IPS DF 6.9 (cell line): ENCODE measurements at places on chromosomes 7 and 10.

DNA sequence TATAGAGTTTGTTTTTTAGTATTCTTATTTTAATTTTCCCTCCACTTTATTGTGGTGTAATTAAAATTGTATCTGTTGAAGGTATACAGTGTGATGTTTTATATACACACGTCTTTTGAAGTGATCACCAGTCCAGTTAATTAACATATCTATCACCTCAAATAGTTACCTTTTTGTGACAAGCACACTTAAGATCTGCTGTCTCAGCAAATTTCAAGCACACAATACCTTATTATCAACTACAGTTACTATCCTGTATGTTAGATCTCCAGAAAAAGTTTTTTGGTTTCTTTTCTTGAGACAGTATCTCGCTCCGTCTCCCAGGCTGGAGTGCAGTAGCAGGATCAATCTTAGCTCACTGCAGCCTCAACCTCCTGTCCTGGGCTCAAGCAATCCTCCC is 8.7 kb downstream of the WIPI2 start:
- no peak for DNase-seq
- no peaks in the 10 kb centered on the region for H3K4me1 ChIP-seq
- H3K36me3 ChIP-seq = peaks cover 2% of the 10 kb centered on the region; the same call in 1 of the 2 replicates

DNA sequence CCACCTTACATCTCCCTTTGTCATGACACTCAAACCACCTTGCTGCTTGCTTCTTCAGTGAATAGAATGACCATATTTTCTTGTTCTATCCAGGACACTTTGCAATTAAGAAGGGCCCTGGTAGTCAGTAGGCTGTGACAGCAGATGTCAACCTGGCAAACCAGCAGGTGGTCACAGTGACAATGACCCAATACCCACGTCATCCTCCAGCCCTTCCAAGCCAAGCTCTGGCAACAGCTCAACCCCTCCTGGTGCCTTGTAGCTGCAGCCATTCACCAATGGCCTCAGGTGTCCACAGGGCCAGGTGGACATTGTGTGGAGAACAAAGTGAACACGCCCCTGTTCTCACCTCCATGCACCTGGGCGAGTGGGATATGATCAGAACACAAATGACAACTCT is 87.6 kb upstream of the MACROH2A2 start:
- no peak overlapping the region for H3K4me3 ChIP-seq
- no peak overlapping the region for H3K27ac ChIP-seq
- H3K4me1 ChIP-seq = no peaks in the 10 kb centered on the region
- no peak for DNase-seq
- no peaks in the 10 kb centered on the region for H3K36me3 ChIP-seq

- no peaks in the 10 kb centered on the region for H3K4me1 ChIP-seq
- DNase-seq = peak; percentile 98
- no peaks in the 10 kb centered on the region for H3K36me3 ChIP-seq
- H3K27me3 ChIP-seq = peaks cover 7% of the 10 kb centered on the region; the same call in 1 of the 2 replicates
- no peak within 1 kb of the TSS for H3K27ac ChIP-seq
Observed at GRCh38 chr10:102503264-102504178, at the start of gene SUFU. SUFU (plus strand) TSS chr10:102503972; CDS start chr10:102504153, 181 bp downstream.

DNA sequence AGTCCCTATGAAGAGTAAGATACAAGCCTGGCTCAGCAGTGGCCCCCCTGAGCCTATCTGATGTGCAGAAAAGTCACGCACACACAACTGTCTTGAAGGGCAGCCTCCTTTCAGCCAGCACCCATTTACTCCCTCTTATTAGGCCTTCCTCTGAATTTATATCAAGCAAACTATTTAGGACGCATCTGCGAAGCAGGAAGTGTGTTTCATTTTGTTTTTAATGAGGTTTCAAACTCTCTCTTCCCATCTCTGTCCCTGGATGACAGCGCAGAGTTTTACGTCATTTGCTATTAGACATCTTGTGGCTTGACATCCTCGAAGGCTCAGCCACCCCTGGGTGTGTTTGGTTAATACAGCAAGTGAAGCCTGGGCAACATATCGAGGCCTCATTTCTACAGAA is 79.5 kb downstream of the CUX1 start:
- no peaks in the 10 kb centered on the region for H3K36me3 ChIP-seq
- H3K4me3 ChIP-seq = no peak overlapping the region
- H3K27ac ChIP-seq = no peak overlapping the region
- no peaks in the 10 kb centered on the region; the same call in 1 of the 2 replicates for H3K4me1 ChIP-seq

DNA sequence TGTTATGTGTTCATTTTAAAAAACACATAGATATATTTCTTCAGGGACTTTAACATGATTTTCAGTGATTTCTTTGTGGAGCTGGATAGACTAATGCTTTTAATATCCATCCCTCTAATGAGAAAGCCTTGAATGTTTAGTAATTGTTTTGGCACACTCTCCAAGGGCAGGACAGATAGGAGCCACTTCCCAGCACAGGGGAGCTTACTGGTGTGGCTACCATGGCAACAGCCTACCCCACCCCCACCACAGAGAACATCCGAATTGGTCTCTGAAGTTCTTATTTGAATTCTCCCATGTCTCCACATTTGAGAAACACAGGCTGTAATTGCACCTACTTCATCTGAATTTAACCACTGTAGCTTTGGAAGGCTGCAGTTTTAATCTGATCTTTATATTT is 87.7 kb downstream of the PRKG1 start:
- no peaks in the 10 kb centered on the region for H3K27me3 ChIP-seq
- H3K4me3 ChIP-seq = no peak overlapping the region
- no peak overlapping the region for H3K27ac ChIP-seq
- H3K4me1 ChIP-seq = no peaks in the 10 kb centered on the region

- peak overlapping the region; percentile 4; the same call in 1 of the 2 replicates for H3K4me3 ChIP-seq
- no peaks in the 10 kb centered on the region for H3K36me3 ChIP-seq
- no peaks in the 10 kb centered on the region; the same call in 1 of the 2 replicates for H3K4me1 ChIP-seq
Observed at GRCh38 chr10:75395066-75395931, 6.3 kb downstream of the ZNF503 start.

- H3K36me3 ChIP-seq = no peaks in the 10 kb centered on the region
- H3K4me3 ChIP-seq = no peak overlapping the region
- no peaks in the 10 kb centered on the region for H3K27me3 ChIP-seq
Observed at GRCh38 chr10:44352316-44353127, 32.4 kb downstream of the CXCL12 start.

DNA sequence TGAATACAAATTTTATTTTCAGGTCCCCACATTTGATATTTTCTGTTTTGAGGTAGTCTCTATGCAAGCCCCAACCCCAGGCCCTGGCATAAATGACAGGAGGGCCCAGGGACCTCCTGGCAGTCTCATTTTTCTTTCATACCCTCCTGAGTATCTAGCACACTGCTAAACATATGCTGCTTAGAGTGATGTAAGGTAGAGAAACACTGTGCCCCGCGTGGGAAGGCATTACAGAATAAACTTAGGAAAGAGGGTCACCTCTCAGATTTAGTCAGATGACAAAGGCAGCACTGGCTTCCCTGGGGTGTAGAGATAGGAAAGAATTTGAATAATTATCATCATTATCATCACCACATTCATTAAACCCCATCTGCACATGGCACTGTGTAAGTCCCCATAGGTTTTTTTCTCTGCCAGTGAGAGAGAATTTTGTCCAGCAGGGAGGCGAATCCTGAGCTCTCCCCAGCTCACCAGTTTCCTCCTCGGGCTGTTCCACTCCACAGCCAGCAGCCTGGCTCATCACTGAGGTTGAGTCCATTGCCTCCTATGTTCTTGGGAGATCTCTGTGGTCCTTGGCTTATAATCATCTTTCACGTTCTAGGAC is 507.3 kb upstream of the GALNT17 start:
- H3K4me1 ChIP-seq = peaks cover 1% of the 10 kb centered on the region; the same call in 1 of the 2 replicates
- no peak overlapping the region for H3K27ac ChIP-seq
- no peak overlapping the region for H3K4me3 ChIP-seq
- no peaks in the 10 kb centered on the region for H3K36me3 ChIP-seq
- no peak for DNase-seq

DNA sequence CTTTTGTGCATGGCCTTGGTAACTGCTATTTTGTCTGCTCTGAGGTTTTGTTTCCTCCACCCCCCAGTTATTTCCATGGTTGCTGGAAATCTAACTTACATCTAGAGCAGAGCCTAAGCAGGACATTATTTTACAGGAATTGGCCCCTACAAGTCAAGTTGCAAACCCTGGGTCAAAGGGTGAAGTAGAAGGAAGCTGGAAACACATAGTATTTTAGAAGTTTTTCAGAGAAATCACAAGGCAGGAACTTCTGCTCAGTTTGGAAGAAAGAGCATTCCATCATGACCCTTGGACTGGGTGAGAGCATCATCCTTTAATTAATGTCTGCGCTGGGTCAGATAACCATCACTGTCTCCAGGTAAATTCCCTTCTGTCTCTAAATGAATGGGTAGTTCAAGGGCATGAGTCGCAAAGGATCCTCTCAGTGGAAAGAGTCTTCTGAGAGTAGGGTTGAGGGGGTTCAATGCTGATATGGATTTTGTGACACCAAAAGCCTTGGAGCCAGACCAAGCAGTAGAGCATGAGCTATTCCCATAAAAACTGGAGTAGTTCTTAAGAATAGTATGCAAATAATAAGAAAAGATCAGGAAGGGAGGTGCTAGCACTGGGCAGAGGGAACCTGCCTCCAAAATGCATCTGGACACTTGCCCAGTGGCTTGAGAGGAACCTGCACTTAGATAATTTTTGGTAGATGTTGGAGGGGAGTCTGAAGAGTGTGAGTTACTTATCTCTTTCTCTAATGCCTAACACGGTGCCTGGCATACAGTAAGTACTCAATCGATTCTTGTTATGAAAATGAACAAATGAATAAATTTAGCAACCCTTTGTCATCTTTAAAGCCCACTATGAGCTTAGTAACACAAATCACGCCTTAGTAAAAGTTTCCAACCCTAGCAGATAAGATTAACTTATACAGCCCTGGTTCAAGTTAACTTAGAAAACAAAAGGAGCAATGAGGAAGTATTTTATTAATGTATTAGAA is 160.6 kb upstream of the ADO start:
- H3K27ac ChIP-seq = no peak overlapping the region
- DNase-seq = no peak
- no peak overlapping the region for H3K4me3 ChIP-seq
- H3K36me3 ChIP-seq = no peaks in the 10 kb centered on the region

GRCh38 chr7:155867280-155867679 is 55.0 kb upstream of the SHH start:
- no peaks in the 10 kb centered on the region for H3K4me1 ChIP-seq
- no peak overlapping the region for H3K4me3 ChIP-seq
- no peak for DNase-seq
- no peak overlapping the region for H3K27ac ChIP-seq

DNA sequence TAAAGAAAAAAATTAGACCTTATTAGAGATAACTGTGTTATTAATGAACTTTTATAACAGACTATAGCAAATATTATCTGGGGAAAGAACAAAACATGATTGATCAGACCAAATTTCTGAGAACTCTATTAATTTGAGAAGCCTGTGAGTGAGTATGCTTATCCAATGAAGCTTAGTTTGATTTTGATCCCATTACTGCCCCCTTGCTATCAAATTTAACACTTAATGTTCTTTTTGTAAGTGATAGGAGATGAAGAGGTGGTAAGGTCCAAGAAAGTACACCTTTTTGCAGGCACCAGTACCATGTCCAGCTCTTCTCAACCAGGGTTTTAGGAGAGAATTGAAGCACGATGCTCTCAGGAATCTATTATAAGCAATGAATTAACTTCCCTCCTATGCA is 49.9 kb downstream of the ZNF365 start:
- no peak overlapping the region for H3K4me3 ChIP-seq
- DNase-seq = no peak
- peaks cover 1% of the 10 kb centered on the region; the same call in 1 of the 2 replicates for H3K4me1 ChIP-seq
- H3K27ac ChIP-seq = no peak overlapping the region

DNA sequence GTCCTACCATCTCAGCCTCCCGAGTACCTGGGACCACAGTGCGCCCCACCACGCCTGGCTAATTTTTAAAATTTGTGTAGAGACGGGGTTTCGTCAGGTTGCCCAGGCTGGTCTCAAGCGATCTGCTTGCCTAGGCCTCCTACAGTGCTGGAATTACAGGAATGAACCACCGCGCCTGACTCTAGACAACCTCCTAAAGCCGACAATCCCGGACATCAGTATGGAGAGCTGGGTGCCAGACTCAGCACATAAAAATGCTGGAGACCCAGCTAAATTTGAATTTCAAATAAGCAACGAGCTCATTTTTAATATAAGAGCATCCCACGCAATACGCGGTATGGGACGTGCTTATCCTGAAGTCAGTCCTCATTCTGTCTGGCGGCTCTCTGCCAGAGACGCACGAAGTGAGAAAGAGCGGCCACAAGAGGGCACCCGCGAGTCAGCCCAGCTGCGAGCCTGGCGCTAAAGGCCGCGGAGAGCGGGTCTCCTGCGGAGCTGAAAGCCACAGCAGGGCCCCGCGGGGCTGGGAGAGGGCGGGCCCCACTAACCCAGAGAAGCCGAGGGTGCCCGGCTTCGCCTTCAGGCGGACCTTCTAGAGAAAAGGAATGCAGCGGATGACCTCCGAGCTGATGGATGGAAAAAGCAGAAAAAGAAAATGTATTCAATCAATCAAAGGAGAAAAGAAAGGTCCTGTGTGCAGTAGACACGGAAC is 7.0 kb downstream of the CALY start:
- no peaks in the 10 kb centered on the region for H3K36me3 ChIP-seq
- H3K4me1 ChIP-seq = no peaks in the 10 kb centered on the region
- DNase-seq = peak; percentile 74
- no peak overlapping the region for H3K27ac ChIP-seq
- H3K4me3 ChIP-seq = no peak overlapping the region
